Stimulated activated CD8-positive, alpha-beta memory T cell treated with anti-CD3 and anti-CD28 coated beads, Interleukin-7, amount 100 ng/mL, for 1 hour (primary cell): ENCODE measurements at places on chromosomes 1 and 21.

DNA sequence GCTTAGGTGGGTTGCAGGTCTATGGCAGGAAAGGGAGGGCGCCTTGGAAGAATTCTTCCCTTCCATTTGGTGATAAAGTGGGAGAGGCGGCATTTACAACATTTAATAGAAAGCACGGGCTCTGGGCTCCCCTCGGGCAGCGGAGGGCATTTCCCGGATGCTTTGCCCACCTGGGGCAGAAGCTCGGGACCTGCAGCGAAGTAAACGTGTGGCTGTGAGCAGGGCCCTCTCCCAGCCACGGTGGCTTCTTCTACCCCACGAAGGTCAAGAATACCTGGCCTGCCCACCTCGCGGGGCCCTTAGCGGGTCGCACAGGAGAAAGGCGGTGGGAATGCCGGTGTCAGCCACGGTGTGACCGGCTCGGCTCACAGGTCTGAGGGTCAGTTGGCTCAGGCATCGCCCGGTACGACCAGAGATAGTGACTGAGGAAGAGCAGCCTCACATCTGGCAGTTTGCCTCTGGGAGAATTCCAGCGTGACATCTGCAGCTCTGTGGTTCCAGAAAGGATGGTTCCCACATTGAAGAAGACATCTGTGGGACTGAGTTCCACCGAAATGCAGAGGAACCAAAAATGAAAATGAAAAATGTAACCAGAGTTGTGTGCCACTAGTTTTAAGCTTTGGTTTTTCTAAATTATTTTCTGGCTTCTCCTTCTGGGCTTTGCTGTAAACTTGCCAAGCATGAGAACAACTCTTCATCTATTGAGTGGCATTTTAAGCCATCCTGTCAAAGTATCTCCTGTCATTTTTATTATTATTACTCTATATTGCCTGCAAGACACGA lies 720 bp upstream of the F3 start:
- no peak for DNase-seq

DNA sequence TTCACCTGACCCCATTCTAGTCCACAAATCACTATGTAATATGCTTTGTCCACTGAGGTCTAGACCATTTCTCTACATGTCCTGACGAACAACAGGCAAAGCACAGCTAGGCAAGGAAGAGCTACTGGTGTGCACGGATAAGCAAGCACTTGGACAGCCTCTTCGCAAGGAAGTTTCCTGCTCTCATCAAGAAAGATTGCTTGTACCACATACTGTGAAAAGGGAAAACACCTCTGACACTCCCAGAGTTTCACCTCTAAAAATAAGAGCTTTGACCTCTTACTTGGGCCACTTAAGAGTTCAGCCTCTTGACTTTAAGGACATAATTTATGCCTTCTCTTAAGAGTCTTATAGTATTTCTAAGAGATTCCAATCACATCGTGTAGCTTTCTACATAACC lies 36.0 kb upstream of the LPAR3 start:
- no peak for DNase-seq

DNA sequence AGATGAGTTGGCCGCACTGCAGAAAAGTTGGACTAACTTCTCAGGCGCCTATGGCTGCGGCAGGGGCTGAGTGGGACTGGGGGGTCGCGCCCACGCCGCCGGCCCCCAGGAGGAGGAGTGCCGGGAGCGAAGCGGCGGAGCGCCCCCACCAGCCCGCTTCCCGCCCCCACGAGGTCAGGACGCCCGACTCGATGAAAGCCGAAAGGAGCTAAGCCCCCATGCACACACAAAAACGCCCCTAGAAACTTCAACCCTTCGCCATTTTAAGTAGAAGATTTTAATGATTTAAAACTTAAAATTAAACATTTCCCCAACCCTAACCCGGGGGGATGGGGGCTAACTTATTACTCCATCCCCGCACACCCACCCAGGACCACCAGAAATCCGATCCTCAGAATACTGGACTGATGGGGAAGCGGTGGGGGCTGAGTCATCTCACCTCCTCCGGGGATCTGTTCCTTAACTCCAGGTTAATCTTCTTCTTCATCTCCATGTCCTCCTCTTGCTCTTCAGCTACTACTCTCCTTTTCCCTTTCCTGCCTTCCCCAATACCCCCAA lies 539 bp downstream of the ANP32E start:
- DNase-seq: no peak

DNA sequence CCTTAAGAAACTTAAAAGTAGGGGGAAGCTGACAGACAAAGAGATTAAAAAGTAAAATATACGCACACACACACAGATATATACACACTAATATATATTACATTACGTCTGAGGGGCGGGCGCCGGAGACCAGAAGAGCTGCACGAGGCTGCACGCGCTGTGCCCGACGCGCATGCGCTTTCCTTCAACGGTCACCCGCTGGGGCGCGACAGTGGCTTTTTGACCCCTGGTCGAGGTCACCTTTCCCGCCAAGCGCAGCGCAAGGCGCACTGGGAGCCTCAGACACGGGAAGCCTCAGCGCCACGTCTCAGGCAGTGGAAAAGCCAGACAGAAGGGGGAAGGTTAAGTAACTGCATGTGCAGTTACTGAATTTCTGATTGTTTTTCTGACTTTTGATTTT lies at the start of gene HORMAD1:
Gene HORMAD1, minus strand, starts transcription at position 193 of the 400 bp plus-strand sequence. CDS start 1,390 bp downstream, outside the sequence.
- no peak for DNase-seq

DNA sequence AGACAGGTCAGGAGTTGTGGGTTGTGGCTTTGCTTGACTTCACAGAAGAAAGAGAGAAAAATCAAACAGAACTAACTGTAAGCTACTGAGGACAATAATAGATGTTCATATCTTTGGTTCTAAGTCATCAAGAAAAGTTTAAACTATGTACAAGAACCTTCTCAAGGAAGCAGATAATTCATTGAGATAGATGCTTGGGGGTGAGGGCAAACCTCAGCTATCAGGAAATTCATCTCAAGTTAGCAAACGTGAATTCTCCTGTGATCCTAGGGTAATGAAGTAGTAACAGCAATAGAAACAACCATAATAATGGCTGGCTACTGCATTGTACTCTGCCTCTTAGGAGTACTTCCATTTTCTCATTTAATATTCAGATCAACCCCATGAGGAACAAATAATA lies 506.2 kb downstream of the PLPP3 start:
- DNase-seq: no peak

DNA sequence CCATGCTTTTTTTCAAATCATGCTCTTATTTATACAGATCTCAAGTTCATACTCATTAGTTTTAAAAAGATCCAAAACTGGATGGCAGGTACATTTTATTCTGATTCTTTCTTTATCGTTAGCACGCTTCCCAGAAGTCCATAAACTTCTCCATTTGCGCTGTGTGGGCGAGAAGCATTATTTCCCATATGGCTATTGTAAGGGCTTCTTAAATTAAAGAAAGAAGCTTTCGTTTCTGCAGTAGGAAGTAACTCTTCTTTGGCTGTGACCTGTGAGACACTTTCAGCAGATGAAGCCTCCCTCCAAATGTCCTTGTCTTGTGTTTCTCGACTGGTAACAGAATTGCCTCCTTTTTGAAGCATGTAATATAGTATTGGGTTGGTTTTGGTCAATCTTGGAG lies 100.2 kb downstream of the NRIP1 start:
- DNase-seq: no peak

GRCh38 chr1:201357636-201358348 lies 19.7 kb downstream of the TNNT2 start:
- DNase-seq: no peak

DNA sequence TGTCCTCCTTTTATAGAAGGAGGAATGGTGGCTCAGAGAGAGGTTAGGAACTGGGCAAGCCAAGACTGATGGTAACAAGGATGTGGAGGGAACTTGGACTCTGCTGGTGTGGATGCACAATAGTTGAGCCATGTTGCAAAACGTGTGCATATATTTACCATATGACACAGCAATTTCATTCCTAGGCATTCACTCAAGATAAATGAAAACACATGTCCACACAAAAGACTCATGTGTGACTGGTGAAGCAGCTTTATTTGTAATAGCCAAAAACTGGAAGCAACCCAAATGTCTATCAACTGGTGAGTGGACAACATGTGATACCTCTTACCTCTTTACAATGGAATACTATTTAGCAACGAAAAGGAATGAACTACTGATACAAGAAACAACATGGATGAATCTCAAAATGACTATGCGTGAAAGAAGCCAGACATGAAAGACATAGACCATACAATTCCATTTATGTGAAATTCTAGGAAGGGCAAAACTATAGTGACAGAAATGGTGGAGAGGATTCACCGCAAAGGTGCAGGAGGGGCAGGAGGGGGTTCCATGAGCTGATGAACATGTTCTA lies 36.2 kb downstream of the CAMK2N1 start:
- no peak for DNase-seq

DNA sequence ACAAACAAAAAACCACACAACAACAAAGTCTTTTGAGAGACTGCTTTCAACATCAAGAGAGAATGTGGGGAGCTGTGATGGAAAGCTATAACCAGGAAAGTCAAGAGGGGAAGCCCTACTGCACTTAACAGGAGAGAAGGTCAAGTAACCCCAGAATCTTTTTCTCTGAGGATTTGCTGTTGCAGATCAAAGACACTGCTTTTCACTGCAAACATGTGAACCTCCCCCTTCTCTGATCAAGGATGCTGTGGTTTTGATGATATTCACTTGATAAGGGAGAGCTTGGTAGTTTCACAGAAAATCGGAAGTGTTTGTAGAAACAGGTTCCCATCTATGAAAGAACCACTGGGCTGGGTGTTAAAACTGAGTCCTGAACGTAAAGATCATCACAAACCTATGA lies 4.8 kb downstream of the ETV3 start:
- no peak for DNase-seq

DNA sequence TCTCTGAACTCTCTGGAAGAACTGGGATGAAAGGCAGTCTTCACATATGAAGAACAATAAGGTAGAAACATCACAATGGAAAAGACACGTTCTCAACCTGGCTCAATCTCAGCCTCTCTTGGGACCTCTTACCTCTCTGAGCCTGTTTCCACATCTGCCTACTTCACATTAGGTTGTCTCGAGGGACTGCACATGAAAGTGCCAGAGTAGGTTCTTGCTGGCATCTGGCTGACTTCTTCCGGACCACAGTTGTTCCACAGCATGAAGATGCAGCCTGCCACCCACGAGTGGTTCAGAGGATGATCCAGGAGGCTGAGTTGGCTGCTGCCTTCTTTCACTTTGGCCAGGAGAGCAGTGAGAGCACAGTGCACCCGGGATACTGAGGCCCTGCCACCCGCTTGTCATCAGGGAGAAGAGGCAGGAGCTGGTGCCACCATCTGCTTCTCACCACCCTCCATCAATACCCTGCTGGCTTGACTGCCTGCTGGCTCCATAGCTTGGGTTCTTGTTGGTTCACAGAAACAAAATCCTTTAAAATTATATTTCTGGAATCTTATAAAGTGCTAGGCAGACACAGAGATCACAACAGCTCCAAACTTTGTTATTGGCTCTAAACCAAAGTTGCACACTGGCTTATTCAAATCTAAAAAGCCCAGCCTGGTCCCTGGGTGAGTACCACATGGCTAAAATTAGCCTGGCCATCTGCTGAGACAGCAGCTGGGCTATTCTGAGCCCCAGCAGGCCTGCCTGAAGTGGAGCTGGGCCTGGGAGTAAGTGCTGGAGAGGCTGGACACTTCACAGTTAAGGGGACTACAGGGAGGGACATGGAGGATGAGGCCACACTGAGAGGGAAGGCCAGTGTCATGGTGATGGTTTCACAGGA lies 46.9 kb upstream of the LIN9 start:
- no peak for DNase-seq

- no peak for DNase-seq
Measured at GRCh38 chr1:209376774-209377173, 206.7 kb upstream of the CAMK1G start.

GRCh38 chr1:175167861-175168260 lies 24.7 kb downstream of the KIAA0040 start:
- DNase-seq: no peak

DNA sequence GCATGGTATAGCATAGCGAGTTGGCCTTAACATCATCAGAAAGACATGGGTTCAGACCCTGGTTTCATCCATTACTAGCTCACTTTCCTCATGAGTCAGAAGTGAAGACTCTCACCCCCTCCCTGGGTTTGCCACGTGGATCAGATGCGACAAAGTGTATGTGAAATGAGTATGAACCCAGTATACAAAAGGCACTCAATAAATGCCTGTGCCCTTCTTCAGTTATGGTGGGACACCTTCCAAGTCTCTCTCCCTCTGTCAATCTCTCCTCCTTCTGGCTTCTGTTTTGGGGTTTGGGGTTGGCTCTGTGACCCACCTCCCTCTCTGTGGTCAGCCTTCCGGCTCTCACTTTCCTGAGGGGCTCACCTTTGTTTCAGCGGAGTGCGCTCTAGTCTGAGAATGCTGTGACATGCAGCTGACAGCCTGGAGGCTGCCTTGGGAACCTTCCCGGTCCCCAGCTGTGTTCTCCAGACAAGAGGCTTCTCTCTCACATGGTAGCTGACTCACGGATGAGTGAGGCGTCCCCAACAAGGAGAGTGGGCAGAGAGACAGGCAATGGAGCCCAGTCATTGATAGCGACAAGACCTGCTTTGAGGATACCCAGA lies 155.0 kb upstream of the EDN2 start:
- no peak for DNase-seq

DNA sequence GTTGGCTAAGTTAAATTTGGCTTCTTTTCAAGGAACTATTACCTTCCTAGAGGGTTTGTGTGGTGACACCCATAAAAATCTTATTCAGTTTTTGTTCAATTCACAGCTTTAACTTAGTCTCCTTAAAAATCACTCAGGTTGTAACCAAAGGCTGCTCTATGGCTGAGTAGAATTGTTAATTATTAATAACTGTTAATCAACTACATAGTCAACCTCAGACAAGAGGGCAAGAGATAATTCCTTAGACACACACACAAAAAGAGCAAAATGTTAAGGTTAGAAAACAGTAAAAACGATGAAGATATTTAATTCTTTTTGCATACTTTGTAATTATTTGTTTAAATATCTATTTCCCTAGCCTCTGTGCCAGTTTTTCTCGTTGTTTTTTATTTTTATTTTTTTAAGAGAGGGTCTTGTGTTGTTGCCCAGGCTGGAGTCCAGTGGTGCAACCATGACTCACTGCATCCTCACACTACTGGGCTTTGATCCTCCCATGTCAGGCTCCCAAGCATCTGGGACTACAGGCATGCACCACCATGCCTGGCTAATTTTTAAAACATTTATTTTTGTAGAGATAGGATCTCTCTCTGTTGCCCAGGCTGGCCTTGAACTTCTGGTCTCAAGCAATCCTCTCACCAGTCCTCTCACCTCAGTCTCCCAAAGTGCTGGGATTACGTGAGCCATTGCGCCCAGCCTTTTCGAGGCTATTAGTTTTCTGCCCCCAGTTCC lies 215.2 kb downstream of the DISC1 start:
- no peak for DNase-seq

- no peak for DNase-seq
Measured at GRCh38 chr21:32726839-32727686, 750 bp downstream of the SYNJ1 start.
